ENCODE measurements at places on chromosomes 1 and 21.

DNA sequence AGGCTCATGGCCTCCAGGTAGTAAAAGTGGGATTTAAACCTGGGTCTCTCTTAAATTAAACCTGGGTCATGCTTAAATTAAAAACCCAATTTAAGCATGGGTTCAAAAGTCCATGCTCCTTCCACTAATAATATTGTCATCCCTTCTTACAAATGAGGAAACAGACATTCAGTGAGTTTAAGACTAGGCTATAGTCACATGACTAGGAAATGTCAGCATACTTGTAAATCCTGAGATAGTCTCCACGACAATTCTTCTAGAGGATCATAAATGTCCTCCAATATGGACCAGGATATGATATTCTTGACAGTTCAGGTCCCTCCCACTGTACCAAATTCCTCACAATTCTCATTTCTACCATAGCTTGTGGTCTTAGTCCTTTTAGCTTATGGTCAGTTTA, 10.5 kb upstream of the IGFN1 start:
- no peak for DNase-seq

GRCh38 chr21:14603202-14603601, 57.1 kb upstream of the SAMSN1 start:
- DNase-seq: no peak

DNA sequence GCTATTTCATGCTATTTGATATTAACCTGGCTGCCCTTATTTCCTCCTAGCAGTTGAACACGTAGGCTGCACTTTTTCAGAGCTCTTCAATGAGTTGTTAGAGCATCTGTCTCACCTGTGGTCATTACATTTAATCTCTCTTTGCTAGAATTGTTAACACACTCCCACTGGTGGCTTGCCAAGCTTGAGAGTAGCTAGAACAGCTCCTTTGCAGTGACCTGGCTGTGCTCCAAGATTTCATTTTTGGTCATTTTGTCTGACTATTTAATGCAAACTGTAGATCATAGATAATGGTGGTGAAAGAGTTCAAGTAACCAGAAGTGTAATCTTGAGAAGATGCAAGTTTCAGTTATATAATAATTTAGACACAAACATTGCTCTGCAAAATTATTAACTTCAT, 105.6 kb downstream of the LRRC7 start:
- no peak for DNase-seq

DNA sequence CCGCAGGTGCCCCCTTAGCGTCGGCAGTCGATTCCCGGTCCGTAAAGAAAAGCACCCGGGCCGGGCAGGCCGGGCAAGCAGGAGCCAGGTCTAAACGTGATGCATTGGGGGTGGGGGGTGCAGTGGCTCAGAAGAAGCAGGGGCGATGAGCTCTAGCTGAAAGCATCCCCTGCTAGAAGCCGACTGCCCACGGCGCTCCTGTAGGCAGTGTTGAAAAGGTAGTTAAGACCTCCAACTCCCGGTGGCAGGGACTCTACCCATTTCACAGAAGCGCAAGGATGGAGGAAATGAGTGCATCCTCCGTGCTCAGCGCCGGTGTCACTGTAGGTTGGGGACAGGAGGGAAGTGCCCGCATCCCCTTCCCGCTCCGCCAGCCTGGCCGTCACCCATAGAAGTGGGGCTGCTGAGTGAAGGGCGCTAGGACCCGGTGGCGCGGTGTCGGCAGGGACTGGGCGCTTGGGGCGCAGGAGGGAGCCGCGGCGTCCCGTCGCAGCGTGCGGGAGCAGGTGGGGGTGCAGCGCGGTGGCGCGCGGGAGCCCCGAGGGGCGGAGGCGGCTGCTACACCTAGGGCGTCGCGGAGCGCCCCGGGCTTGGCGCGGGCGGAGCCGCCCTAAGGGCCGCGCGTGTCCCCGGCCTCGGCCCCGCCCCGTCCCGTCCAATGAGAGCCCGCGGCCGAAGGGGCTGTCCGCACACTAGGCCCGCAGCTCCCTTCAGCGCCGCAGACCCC, at the start of gene WNT2B:
WNT2B (plus strand) TSS at position 688 of the 727 bp plus-strand sequence. CDS start 298 bp downstream, outside the sequence.
- DNase-seq: peak; percentile 65

DNA sequence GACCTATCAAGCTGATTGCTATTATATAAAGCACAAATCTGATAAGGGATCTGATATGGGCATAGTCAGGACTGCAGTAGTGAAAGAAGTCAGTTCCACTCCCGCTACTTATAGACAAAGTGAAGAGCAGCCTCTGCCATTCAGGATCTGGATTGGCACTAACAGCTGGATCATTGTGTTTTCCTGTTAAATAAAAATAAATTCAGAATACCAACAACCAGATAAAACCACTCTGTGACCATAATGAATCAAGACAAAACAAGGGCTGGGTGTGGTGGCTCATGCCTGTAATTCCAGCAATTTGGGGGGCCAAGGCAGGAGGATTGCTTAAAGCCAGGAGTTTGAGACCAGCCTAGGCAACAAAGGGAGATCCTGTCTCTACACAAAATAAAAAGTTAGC, 5.0 kb upstream of the GLRX2 start:
- no peak for DNase-seq

- DNase-seq: no peak
Observed at GRCh38 chr1:2950926-2951305, 70.4 kb upstream of the ACTRT2 start.

GRCh38 chr1:87894062-87894461, 565.4 kb downstream of the LMO4 start:
- no peak for DNase-seq

GRCh38 chr1:66927528-66927927, 2.7 kb downstream of the MIER1 start:
- DNase-seq: no peak

DNA sequence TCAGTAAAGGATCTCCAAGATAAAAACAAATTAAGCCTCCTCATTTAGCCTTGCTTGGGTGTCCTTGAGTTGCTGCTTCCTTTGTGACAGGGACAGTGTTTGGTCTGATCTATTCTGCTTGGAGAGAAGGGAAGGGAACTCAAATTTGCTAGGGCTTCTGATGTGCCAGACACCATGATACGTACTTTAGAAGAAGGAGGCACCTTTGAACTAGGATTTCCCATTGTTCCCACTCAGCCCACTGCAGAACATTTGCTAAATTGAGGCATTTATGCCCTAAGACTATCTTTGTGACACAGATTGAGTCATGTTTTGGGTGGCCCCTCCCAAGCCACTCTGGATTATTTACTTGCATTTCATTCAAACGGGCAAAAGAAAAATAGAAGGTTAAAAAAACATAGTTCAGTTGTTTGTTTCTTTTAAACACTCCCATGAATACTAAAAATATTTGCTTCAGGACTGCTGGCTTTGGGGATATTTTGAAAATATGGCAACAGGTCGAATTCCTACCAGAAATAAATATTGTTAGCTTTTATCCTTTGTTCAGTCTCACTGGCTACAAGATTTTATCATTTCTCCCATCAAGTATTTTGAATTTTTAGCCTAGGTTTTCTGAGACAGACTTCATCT, 81.9 kb upstream of the WLS start:
- peak; percentile 55 for DNase-seq

GRCh38 chr1:243786531-243786930, 63.5 kb downstream of the AKT3 start:
- DNase-seq: no peak

- peak; percentile 57 for DNase-seq
Observed at GRCh38 chr21:44874497-44875315, 1.2 kb upstream of the PTTG1IP start.

- DNase-seq: no peak
Observed at GRCh38 chr1:113663165-113663951, 95.9 kb downstream of the PHTF1 start.

GRCh38 chr21:25572861-25573310, 34.4 kb downstream of the MRPL39 start:
- DNase-seq: no peak

- no peak for DNase-seq
Observed at GRCh38 chr1:2863648-2863963, 62.1 kb upstream of the TTC34 start.

GRCh38 chr1:186865253-186865652, 36.5 kb downstream of the PLA2G4A start:
- no peak for DNase-seq

DNA sequence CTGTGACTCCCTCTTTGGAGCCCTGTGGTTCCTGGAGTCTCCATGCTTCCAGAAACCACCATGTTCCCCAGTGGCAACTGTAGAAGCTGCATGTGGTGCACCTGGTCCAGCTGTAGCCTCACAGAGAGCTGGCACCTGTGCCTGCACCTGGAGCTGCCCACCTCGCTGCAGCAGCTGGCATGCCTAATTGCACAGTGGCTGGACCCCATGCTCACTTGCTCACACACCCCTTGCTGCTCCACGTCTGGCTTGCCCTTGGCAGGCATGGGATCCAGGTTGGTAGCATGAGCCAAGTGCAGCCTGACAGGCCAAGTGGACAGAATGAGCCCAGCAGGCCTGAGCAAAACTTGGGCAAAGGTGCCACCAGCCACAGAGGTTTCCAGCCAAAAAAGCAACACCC, 680.1 kb downstream of the MATN1 start:
- DNase-seq: no peak

DNA sequence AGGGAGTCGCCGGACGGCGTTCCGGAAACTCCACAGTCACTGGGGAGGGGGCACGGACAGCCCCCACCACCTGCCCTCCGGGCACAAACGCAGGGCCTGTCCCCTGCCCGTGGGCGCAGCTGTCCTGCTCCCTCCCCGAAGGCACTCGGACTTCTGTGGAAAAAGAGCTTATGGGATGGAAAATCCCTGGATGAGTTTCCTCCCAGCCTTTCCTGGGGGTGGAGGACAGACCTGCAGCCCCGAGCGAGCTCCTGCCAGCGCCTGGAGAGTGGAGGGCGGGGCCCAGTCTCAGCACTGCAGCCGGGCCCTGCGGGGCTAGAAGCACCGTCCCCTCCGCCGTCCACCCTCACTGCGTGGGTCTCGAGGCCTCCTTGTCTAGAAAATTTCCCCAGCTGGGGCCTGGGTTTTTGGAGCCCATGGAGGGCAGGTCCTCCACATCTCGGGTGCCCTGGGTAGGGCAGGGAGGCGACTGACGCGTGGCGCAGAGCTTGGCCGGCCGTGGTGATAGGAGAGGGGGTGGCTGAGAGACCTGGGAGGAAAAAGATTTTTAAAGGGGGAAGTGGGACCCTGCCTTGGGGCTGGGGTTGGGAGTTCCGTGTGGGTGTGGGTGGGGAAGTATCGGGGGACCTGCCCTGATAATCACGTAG, 6.4 kb upstream of the COL6A1 start:
- DNase-seq: peak; percentile 54

GRCh38 chr1:165828103-165828668, 772 bp downstream of the UCK2 start:
- DNase-seq: peak; percentile 86

DNA sequence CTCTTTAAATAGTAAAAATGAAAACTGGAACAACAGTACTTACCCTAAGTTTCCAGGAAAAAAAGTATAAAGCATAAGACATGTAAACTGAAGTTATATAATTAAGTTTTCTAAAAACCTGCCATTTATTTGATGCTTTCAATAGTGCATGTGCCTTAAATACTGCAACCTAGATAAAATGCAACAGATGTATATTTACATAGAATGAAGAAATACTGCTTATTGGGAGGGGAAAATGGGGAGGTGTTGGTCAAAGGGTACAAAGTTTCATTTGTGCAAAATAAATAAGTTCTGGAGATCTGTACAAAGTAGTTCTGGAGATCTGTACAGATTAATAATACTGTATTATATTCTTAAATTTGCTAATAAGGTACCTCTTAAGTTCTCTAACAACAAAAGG, 68.6 kb downstream of the PRPF38A start:
- no peak for DNase-seq

DNA sequence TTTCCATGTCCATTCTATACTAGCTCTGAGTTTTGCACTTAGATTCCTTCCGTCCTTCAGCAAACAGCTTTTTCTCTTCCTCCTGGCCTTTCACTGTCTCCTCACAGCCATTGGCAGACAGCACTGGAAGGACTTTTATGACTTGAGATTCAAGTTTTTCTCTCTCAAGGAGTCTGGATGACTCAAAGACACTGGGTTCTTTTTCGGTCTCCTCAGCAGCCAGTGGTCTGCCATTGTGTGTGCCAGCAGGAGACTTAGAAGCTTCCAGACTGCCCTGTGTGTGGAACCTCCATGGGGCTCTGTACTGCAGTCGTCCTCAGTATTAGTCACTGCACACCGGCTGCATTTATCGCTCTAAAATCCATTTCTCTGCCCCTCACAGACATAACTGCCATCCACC, 30.5 kb downstream of the NTNG1 start:
- DNase-seq: no peak

DNA sequence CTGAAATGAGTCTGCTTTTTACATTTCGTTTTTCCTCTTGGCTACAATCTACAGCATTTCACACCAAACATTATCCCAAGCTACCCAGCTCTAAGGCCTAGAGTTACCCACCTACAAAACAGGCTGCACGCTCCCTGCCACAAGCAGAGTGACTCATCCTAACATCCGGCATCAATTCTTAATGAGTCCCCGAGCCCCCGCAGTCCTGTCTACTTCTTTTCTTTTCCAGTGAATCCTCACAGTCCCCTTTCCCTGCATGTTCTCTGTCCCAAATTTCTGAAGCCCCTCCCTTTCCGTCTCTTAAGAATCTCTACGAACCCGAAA, 650 bp downstream of the PCNX2 start:
- no peak for DNase-seq

- DNase-seq: no peak
Observed at GRCh38 chr1:228842094-228842775, 107.0 kb downstream of the RHOU start.

- DNase-seq: no peak
Observed at GRCh38 chr1:224459966-224460365, 25.4 kb upstream of the WDR26 start.

DNA sequence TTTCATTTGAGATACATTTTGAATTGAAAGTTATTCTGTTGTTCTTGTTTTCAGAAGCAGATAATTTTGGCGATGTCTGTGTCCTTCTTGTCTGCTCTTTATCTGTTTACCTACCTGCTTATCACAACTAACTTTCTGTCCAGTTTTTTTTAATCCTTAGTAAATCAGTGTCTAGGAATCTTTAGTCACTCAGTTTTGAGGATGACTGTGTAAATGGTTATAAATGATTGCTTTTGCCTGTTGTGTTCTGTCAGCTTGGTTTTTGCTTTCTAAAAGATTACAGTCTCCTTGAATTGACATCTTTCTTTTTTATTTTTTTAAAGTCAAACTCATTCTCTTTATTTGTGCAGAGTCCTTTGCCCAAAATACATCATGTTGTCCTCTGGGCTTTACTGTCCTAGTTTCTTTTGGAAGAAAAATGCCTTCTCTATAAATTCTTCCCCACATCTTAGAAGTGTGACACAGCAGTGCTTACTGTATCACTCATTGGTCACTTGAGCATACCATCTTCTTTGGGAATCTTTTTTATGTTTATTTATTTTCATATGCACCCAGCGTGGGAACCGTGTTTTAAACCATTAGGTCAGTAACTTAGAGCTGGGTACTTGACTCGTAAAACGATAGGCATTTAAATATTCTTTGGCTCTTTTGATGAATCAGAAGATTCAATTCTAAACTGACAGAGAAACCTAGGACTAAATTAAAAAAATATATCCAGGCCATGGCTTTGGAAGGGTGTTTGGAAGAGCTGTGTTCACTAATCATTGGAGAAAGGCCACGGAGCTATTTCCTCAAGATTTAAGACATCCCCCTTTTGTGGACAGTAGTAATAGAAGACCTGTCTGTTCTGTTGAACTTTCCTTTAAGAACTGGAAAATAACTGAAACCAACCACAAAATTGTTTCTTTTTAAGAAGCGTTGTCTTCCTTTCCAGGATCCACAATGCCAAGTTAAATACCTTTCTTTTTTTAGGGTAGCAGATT, 20.9 kb downstream of the LAMC1 start:
- DNase-seq: no peak

GRCh38 chr1:201295346-201295745, 12.0 kb downstream of the PKP1 start:
- no peak for DNase-seq
